ENCODE measurements at places on chromosomes 7 and 10.

DNA sequence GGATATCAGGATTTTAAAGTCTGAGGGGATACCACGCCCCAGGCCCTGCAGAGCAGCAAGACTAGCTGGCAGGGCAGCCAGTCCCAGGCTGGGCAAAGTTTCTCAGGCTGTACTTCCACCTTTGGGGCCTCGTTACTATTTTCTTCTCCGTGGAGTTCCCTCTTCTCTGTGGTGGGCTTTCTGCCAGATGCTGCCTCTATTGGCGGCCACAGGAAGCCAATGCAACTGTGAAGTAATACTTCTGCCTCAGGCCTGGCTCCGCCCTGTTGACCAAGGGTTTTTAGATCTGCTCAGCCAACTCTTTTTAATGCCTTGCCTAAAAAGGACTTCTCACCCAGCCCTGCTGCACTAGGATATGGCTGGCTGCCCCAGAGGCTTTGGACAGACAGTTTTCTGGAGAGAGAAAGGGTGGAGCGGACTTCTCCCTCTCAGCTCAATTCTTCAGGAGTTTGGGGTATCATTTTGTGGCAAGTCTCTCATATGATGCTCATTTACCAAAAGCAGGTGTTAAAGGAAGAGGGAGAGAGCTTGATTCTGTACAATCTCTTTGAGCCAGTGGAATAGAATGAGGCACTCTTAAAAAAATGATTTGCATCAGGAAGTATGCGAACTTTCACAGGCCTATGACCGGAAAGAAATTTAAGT is 67.4 kb downstream of the HHEX start:
- DNase-seq = peak; percentile 43

DNA sequence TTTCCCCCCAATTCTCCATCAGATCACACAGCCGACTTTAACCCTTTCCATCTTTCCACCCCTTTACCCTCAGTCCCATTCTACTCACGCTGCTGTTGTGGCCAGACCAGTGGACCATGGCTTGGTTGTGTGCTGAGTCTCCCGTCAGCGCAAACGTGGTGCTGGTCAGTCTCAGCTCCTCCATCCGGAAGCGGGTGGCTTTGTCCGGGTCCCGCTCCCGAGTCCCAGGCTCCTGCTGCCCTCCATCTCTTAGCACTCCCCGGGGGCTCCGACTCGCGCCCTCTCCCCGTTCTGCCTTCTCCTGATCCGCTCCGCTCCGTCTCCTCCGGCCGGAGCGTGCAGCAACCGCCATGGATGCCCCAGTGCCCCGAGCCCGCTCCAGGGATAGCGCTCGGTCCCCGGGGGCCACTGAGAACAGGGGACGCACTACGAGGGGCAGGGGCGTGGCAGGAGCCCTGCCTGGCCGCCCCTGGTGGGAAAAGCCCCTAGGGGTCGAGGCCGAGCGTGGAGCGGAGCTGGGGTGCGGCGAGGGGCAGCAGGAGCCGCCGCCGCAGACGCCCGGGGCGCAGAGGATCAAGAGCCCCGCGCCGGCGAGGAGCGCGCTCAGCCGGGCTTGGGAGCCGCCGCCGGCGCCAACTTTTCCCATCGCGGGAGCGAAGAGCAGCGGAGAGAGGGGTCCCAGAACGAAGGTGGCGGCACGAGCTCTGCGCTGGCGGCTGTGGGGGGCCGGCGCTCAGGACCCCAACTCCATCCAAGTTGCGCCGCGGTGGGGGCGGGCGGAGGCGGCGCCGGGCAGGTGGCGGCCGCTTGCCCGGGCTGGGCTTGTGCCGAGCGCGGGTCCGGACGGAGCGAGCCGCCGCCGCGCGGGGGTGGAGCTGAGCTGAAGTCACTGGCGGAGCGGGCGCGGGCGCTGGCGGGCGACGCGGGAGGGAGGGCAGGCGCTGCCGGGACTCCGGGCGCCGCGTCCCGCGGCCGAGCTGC is at the start of gene SORCS1:
TSS of gene SORCS1 (minus strand) at position 826 of the 981 bp plus-strand sequence.
- no peak for DNase-seq

- DNase-seq = no peak
Measured at GRCh38 chr7:115476671-115477181, 553.8 kb downstream of the TFEC start.

DNA sequence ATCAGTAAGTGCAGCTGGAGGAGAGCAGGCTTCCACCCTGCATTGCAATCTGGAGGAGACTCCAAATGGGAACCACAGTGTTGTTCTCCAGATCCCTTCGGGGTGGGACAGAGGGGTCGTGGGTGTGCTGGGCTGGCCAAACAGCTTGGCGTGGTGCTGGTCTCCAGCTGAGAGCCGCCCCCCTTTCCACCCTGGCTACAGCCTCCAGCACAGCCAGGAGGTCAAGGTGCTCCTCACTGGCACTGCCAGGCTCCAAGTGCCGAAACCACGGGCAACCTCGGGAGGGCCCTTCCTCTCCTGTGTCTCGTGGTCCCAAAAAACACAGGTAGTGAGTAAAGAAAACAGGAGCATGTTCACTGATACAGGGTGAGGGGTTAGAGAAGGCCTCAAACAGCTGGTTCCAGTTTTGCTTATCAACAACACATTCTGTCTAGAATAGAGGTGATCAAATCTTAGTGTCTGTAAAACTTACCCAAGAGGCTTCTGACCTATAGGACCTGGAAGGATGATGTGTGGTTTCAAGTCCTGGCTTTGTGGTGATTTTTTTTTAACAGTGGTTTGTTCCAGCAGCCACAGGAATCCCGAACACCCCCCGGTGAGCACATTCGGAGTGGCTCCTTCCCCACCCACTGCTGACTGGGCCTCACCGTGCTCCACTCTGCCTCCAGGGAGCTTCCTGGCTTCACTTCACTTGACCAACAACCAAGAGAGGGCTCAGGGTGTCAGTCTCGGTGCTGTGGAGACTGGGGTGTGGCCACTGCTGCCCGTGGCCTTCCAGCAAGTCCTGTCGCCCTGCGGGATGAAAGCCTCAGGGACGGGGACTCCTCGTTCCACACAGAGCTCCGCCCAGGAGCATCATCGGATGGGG is 31.2 kb upstream of the EN2 start:
- no peak for DNase-seq

- no peak for DNase-seq
Measured at GRCh38 chr7:79401254-79401653, 52.2 kb downstream of the MAGI2 start.

DNA sequence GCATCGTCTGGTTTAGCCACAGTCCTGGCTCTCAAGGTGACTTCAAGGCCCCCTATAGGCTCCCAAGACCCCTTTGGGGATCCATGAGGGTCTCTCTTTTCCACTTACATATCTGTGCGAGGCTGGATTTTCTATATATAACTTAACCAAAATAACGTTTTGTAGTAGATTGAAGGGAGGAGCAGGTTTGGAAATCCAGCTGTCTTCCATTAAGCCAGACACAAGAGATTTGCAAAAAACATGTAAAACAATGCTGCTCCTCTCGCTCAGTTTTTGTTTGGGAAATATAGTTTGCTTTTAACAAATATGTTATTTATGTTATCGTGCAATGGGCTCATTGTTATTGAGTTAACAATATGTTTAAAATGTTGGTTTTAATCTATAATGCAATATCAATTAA is 811.2 kb downstream of the TYW1 start:
- DNase-seq = no peak

DNA sequence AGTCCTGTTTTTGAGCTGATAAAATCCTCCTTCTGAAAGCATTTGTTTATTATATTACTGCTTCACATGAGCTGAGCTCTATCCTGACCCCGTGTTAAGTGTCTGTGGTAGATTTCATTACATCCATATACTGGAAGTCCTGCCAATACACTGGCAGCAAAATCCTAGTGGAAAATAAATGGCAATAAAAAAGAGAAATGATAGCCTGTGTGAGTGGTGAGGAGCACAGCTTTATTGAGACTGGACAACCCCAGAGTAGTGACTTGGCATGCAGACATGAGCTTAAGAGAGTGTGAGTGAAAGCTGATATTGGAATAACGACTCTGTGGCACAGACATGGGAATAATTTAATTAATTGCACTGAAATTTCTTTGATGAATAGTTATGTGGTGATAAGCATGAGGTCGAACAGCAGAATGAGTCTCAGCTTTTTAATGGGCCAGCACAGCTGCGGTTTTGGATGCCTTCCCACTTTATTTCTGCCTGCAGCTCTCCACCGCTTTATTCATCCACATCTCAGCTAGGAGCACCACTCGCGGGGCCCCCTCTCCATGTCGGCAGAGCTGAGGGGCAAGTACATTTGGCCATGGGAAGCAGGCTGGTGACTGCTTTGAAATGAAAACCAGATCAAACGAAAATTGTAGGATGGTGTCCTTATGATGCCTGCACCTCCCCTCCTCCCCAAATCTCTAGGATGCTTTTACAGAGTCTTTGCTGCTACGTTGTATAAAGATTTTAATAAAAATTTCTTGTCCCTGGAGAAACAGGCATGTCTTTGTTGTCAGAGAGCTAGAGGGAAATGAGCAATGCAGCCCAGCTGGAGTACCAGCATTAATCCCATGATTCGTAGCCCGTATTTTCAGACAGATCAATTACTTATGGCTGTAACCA is 494.3 kb downstream of the AUTS2 start:
- no peak for DNase-seq

DNA sequence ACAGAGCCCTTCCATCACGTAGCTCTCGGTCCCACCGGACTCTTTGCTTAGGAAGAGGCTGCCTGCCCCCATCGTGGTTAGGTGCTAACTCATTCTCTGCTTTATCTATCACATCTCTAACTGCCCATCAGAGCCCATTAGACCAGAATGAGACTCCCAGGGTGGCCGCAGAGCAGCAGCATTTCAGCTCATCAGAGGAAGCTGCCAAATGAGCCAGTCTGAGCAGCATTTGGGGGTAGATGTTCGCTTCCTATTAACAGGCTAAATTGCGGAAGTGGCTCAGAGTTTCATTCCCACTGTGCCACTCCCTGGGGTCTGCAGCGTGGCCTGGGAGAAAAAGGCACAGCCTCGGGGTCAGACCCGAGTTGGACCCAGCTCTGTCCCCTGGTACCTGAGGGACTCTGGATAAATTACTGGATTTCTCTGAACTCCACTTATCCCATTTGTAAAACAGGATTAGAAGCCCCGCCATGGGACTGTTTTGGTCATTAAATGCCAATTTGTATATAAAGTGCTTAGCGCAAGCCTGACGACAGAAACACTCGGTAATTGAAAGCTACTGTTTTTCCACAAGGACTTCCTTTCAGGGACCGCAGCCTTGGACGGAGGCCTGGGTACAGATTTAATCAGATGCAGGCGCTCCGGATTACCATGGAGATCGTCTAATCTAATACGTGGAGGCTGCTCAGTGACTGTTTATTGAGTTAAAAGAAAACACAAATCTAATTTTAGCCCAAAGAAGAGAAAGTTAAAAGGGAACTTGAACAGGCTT is 73.8 kb upstream of the PRLHR start:
- DNase-seq = no peak

DNA sequence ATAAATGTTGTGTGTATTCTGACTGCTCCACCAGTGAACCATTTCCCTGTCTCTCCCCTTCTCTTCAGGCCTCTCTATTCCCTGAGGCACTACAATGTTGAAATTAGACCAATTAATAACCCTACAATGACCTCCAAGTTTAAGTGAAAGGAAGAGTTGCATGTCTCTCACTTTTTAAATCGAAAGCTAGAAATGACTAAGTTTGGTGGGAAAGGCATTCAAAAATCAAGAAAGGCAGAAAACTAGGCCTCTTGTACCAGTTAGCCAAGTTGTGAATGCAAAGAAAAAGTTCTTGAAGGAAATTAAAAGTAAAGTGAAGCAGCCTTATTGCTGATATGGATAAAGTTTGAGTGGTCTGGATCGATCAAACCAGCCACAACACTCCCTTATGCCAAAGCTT is 198.3 kb upstream of the YAE1 start:
- DNase-seq = no peak

DNA sequence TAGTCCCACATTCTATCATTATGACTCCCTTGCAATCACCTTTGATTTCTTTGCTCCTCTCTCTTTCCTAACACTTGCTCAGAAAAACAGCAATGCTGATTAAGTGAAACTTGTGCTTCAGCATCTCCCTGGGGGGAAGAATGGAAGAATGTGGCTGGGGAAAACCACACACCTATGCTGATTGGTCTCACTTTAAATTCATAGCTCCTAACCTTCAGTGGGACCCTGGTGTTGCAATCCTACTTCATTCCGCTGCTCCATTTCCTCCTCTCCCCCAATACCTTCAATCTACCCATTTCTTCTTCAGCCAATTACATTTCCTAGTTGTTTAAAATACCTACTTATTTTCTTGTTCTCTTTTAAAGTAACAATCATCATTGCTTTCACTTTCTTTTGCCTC is 1166.7 kb upstream of the C7orf33 start:
- DNase-seq = no peak

- no peak for DNase-seq
Measured at GRCh38 chr7:20218279-20218678, 1.1 kb upstream of the MACC1 start.

GRCh38 chr7:1355568-1356340 is 103.5 kb downstream of the MICALL2 start:
- DNase-seq = no peak

GRCh38 chr7:15488401-15488800 is 73.4 kb downstream of the AGMO start:
- DNase-seq = no peak

DNA sequence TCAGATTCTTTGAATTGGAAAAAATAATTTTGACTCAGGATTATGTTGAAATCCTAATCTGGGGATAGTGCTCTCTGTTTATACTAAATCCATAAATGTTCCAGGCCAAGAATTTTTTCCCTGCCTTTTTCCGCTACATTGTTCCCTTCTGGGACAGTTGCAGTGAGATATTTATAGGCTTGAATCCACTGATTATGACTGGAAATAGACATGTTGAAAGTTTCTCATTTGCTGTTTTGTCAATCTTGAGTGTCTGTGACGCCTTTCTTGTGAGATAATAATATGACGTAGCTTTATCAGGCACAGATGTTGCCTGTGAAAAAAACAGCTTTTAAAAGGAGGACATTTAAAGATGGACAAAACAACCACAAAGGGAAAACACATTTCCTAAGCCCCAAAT is 155.9 kb downstream of the ARID5B start:
- DNase-seq = no peak

- no peak for DNase-seq
Measured at GRCh38 chr7:104352736-104353135, 24.3 kb downstream of the LHFPL3 start.

- no peak for DNase-seq
Measured at GRCh38 chr7:94050046-94050445, 45.9 kb upstream of the BET1 start.

DNA sequence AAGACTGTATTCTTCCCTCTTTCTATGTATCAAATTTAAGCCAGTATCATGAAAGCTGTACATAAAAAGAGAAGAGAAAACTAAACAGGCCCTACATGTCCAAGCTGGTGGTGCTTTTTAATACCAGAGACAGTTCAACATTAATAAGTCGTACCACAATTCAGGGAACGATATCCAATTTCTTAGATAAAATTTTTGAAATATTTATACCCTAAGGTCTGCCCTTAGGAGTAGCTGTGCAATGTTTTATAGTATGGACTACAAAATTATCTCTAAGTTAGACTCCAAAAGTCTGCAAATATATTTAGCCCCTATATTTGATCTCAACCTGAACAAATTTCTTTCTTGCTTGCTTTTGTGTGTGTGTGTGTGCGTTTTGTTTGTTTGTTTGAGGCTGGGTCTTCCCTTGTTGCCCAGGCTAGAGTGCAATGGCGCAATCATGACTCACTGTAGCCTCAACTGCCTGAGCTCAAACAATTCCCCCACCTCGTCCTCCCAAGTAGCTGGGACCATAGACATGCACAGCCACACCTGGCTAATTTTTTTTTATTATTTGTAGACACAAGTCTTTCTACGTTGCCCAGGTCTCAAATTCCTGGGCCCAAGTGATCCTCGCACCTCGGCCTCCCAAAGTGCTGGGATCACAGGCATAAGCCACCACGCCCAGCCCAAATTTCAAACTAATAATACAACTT is 13.2 kb downstream of the ARHGAP19 start:
- DNase-seq = no peak

All from esophagus squamous epithelium (tissue), 5 donors.